ENCODE measurements at places on chromosomes 16 and 17. TPM values are rescaled to one million over a fixed set of nuclear protein-coding genes. Genes with fewer than 3 reads are reported as not detected.

Gene CES2
- 120 TPM for polyA plus RNA-seq

Gene TNK1
- polyA plus RNA-seq, result 6.1 TPM

Gene BEAN1
- 0.40 TPM for polyA plus RNA-seq

Gene SLX1A
- polyA plus RNA-seq, result 48.2 TPM

Gene CCDC137
- 22.2 TPM for polyA plus RNA-seq

Gene REXO5
- 1.4 TPM for polyA plus RNA-seq

Gene SNX20
- polyA plus RNA-seq, result 0.43 TPM

Gene TBC1D3G
- not detected for polyA plus RNA-seq

Gene KRT26
- polyA plus RNA-seq, result not detected

Gene KRT24
- 229 TPM for polyA plus RNA-seq

Gene COL1A1
- 12.8 TPM for polyA plus RNA-seq

Gene KRTAP9-2
- polyA plus RNA-seq, result not detected

Gene PRSS27
- 500 TPM for polyA plus RNA-seq

Gene HSPB9
- polyA plus RNA-seq, result 0.04 TPM

Gene DPEP2
- polyA plus RNA-seq, result 0.41 TPM

Gene HNF1B
- 0.01 TPM for polyA plus RNA-seq

Gene SGCA
- 7.1 TPM for polyA plus RNA-seq

Gene MAPT
- polyA plus RNA-seq, result 4.5 TPM

Gene CDRT15L2
- polyA plus RNA-seq, result not detected

Gene GPS1
- polyA plus RNA-seq, result 61.7 TPM

Gene SEZ6L2
- polyA plus RNA-seq, result 0.35 TPM

Gene SPATA22
- 0.02 TPM for polyA plus RNA-seq

Gene SPATA32
- polyA plus RNA-seq, result not detected

Gene ASB16
- polyA plus RNA-seq, result 0.19 TPM

Gene CSH2
- not detected for polyA plus RNA-seq

Gene RAB11FIP4
- polyA plus RNA-seq, result 5.0 TPM

Gene ITGAL
- 2.5 TPM for polyA plus RNA-seq

Gene FBXL16
- polyA plus RNA-seq, result 8.0 TPM

Gene DNASE1L2
- polyA plus RNA-seq, result 0.41 TPM

Gene MT1A
- 10.3 TPM for polyA plus RNA-seq

Gene TEKT3
- 0.10 TPM for polyA plus RNA-seq

Gene AATK
- polyA plus RNA-seq, result 1.1 TPM

Gene ALOXE3
- polyA plus RNA-seq, result 0.43 TPM

Gene MEFV
- 0.07 TPM for polyA plus RNA-seq

Gene ZNF688
- polyA plus RNA-seq, result 8.4 TPM

Gene IKZF3
- polyA plus RNA-seq, result 0.52 TPM

Gene SLC6A2
- 0.10 TPM for polyA plus RNA-seq

Gene ZNRF1
- polyA plus RNA-seq, result 39.5 TPM

Gene KRTAP9-8
- polyA plus RNA-seq, result not detected
